Stomach (tissue), 19 donors: ENCODE measurements at places on chromosomes 1 and 21. TPM values are rescaled to one million over a fixed set of nuclear protein-coding genes. Genes with fewer than 3 reads are reported as not detected.

DNA sequence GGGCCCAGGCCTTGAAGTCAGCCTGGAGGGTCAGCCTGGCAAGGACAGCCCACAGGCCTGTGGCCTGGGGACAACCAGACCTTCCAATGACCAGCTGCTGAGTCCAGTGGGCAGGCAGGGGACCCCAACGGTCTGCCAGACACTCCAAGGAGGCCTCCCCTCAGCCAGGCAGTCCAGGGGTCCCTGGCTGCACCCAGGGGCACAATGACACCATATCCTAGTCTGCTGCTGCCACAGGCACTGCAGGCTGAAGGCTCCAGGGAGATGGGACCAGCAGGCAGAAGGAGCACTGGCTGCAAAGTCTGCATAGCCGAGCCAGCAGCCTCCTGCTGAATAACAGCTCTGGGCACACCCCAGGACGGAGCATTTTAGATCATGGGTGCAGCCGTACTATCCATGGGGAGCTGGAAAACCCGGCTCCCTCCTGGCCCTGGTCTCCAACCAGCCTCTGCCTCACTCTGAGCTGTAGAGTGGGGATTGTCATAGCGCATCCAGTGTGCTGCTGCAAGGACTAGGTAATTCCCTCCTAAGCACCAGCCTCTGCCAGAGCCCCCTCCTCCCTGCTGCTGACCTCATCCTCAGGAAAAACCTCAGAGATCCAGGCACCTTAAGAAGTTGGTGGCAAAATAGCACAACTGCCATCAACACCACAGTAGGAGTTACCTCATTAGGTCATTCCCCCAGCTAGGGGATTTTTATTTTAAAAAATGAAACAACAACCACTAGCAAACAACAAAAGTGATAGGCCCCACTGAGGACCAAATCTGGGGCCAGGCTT lies 4.8 kb upstream of the LAPTM5 start:
- peaks cover 28% of the 10 kb centered on the region for H3K4me1 ChIP-seq
- no peaks in the 10 kb centered on the region for H3K36me3 ChIP-seq
- DNase-seq, result no peak
- no peaks in the 10 kb centered on the region for H3K27me3 ChIP-seq

DNA sequence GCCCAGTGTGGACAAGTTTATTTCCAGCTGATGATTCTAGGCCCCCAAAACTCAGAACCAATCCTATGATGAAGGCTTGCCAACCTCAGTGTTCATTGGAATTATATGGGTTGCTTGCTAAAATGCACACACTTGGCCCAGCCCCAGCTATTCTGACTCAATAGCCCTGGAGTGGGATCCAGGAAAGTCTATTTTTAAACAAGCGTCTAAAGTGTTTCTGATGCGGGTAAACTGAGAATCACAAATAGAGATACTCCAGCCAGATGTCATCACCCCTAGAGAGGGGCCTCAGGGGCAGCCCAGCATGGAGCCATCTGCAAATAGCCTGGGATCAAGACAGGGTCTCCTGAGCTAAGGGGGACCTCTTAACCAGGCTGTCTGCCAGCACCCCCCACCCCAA lies 46.0 kb downstream of the PKP1 start:
- no peak for DNase-seq
- H3K36me3 ChIP-seq, result no peaks in the 10 kb centered on the region
- no peaks in the 10 kb centered on the region for H3K4me1 ChIP-seq
- no peaks in the 10 kb centered on the region for H3K27me3 ChIP-seq

- DNase-seq, result no peak
- H3K36me3 ChIP-seq, result no peaks in the 10 kb centered on the region
- no peak overlapping the region for H3K4me3 ChIP-seq
- H3K27me3 ChIP-seq, result no peaks in the 10 kb centered on the region
- no peaks in the 10 kb centered on the region for H3K4me1 ChIP-seq
Measured at GRCh38 chr1:204921855-204922516, 51.3 kb downstream of the NFASC start.

DNA sequence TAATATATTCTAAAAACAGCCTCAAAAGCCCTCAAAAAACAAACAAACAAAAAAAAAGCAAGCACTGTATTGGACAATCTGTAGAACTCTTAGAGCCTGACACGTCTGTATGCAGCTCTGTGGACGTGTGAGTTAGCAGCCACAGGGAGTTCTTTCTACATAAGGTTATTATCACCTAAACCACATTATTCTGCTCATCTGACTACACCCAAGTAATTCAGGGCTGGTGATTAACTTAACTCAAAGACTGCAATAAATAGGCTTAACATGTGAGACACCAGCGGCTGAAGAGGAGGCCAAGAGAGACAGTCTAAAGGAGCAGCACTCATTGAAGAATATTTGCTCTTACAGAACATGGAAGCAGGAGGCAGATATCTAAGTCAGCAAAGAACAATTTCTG lies 316.0 kb downstream of the VAV3 start:
- H3K36me3 ChIP-seq, result no peaks in the 10 kb centered on the region
- no peak overlapping the region for H3K4me3 ChIP-seq
- H3K4me1 ChIP-seq, result no peaks in the 10 kb centered on the region
- no peak for DNase-seq
- no peak overlapping the region for H3K27ac ChIP-seq

MAB21L3 gene
- polyA plus RNA-seq, result not detected

GRCh38 chr1:233289676-233290075 lies 5.8 kb downstream of the PCNX2 start:
- peak; percentile 87 for DNase-seq
- peaks cover under 1% of the 10 kb centered on the region for H3K4me1 ChIP-seq
- H3K4me3 ChIP-seq, result no peak overlapping the region
- H3K36me3 ChIP-seq, result no peaks in the 10 kb centered on the region

DNA sequence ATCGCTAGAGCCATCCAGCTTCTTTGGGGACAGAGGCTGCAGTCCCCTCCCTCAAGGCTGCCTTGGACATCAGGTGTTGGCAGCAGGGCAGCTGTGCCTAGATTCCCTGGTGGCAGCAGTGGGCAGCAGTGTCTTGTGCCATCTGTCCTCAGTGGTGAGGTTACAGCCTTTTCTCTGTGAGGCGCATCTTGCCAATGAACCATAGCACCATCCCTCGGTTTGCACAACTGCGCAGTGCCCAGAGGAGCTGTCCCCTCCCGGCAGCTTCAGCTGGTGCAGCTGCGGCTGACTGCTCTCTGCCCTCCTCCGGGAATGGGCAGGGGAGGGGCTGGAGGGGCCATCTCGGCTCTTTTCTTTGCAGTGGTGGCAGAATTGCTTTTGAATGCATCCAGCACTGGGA lies 59.0 kb upstream of the C8B start:
- H3K4me1 ChIP-seq, result peaks cover 4% of the 10 kb centered on the region
- DNase-seq, result peak; percentile 22
- H3K4me3 ChIP-seq, result no peak overlapping the region
- H3K36me3 ChIP-seq, result no peaks in the 10 kb centered on the region

DNMT3L gene
- not detected for polyA plus RNA-seq

BEND5 gene
- polyA plus RNA-seq, result 4.5 TPM

OR2L13 gene
- polyA plus RNA-seq, result not detected

SPRR2G gene
- 0.75 TPM for polyA plus RNA-seq

DNA sequence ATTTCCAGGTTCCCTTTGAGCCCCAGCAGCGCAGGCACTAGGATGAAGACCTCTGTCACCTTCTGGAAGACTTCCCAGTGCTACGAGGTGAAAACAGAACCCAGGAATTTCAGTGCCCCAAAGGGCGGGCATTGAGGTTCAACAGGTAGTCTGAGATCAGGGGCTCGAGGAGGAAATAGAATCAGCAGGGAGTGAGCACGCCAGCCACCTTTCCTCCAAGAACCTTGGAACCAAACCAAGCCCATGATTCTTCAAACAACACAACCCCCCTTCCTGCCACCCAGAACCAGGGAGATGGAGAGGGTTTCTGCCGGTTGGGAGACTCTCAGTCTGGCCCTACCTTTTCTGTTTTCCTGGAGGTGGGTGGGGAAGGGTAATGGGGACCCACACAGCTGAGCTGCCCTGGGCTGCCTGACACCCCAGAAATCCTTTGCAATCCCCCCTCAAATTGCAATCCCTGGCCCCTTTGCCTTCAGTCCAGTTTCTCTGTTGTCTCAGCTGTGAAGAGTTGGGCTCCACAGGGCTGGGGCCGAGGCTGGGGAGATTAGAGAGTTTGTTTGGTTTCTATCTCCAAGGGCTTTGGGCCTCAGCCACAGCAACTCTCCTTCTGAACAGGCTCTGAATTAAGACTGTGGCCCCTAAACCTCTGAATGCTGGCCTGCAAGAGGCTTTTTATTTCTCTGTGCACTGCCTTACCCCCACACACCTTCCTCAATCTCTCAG lies 11.9 kb downstream of the SLC41A1 start:
- peak; percentile 82 for DNase-seq
- no peaks in the 10 kb centered on the region for H3K27me3 ChIP-seq
- peak overlapping the region; percentile 75 for H3K27ac ChIP-seq
- H3K4me3 ChIP-seq, result no peak overlapping the region

DNA sequence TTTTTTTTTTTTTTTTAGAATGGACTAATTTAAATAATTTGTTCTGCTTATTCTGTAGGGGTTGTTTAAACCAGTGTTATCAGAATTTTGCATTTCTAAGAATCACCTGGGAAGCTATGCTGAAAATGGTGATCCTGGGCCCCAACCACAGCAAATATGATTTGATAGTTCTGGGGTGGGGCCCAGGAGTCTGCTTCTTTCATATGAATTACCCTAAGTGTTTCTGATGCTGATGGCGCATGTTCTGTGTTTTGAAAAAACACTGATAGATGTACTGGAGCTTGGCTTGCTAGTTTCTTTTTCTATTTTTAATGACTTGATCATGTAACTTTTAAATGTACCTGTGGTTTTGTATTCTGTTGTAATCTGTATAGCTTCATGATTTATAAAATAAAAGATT lies 89.3 kb downstream of the CDC14A start:
- H3K27me3 ChIP-seq, result no peaks in the 10 kb centered on the region
- no peaks in the 10 kb centered on the region for H3K36me3 ChIP-seq
- no peak for DNase-seq
- peaks cover 13% of the 10 kb centered on the region for H3K4me1 ChIP-seq
- no peak overlapping the region for H3K4me3 ChIP-seq
- peak overlapping the region; percentile 28 for H3K27ac ChIP-seq

FTCD gene
- 0.25 TPM for polyA plus RNA-seq

KCNE2 gene
- polyA plus RNA-seq, result 294 TPM

KRTAP20-2 gene
- not detected for polyA plus RNA-seq

DNA sequence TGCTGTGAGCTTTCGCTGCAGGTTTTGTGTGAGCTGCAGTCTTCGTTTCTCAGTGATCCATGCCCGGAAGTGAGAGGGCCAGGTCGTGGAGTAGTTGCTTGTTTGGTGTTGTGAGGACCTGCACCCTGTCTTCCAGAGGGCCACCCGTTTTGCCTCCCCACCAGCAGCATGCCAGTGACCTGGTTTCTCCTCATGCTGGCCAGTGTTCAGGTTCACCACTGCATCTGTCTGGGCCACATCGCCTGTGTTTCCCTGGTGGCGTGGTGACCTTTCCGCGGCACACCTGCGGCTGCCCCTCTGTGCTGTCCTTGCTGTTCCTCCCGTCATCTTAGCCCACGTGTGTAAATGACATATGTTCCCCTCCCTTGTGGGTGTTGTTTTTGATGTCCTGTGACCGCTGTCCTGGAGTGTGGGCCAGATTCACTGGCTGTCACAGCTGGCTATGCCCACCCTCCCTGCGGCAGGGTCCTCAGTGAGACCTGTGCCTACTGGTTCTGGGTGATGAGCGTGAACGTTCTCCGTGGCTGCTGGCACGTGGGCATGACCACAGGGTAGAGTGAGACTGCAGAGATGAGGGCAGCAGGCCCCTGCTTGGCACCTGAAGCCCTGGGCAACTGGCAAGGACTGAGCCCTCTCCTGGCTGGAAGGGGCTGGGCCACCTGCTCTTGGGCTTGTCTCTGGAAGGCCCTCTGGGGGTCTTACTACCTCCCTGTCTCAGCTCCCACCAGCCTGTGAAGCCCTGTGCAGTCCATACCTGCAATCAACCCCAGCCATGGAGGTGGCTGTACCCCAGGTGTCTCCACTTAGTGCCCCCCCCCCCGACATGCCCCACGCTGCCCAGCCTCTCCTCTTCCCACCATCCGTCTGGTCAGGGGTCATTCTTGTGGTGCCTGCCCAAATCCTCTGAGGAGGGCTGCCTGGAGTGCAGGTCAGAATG lies 7.3 kb downstream of the IBA57 start:
- no peak overlapping the region for H3K27ac ChIP-seq
- no peaks in the 10 kb centered on the region for H3K4me1 ChIP-seq
- H3K27me3 ChIP-seq, result no peaks in the 10 kb centered on the region
- no peak overlapping the region for H3K4me3 ChIP-seq
- DNase-seq, result no peak

- no peak overlapping the region for H3K27ac ChIP-seq
- H3K27me3 ChIP-seq, result no peaks in the 10 kb centered on the region
- no peak overlapping the region for H3K4me3 ChIP-seq
- DNase-seq, result no peak
- H3K36me3 ChIP-seq, result no peaks in the 10 kb centered on the region
- peaks cover 7% of the 10 kb centered on the region for H3K4me1 ChIP-seq
Measured at GRCh38 chr1:226529891-226530290, 18.7 kb upstream of the STUM start.

GRCh38 chr1:8590721-8591351 lies 226.6 kb downstream of the RERE start:
- peaks cover 37% of the 10 kb centered on the region for H3K4me1 ChIP-seq
- no peak overlapping the region for H3K4me3 ChIP-seq
- peak; percentile 33 for DNase-seq
- no peak overlapping the region for H3K27ac ChIP-seq

FALEC gene
- not detected for polyA plus RNA-seq

- peaks cover 11% of the 10 kb centered on the region for H3K4me1 ChIP-seq
- H3K27me3 ChIP-seq, result peaks cover 43% of the 10 kb centered on the region
- peak overlapping the region; percentile 31 for H3K4me3 ChIP-seq
- DNase-seq, result no peak
- no peaks in the 10 kb centered on the region for H3K36me3 ChIP-seq
Measured at GRCh38 chr1:239997515-239998311, 94.0 kb upstream of the FMN2 start.

GRCh38 chr1:226083302-226084101 lies 21.0 kb downstream of the H3-3A start:
- H3K4me1 ChIP-seq, result no peaks in the 10 kb centered on the region
- peak; percentile 93 for DNase-seq
- peak overlapping the region; percentile 73 for H3K4me3 ChIP-seq

- H3K4me3 ChIP-seq, result no peak overlapping the region
- H3K36me3 ChIP-seq, result no peaks in the 10 kb centered on the region
- H3K27ac ChIP-seq, result no peak overlapping the region
- H3K27me3 ChIP-seq, result no peaks in the 10 kb centered on the region
Measured at GRCh38 chr1:218942431-218942830, 231.2 kb upstream of the LYPLAL1 start.

- no peak for DNase-seq
- H3K27ac ChIP-seq, result no peak overlapping the region
Measured at GRCh38 chr1:1541956-1542765, 1.7 kb upstream of the TMEM240 start.
